Smooth muscle cell of trachea (primary cell): ENCODE measurements at places on chromosomes 1 and 21. TPM values are rescaled to one million over a fixed set of nuclear protein-coding genes. Genes with fewer than 3 reads are reported as not detected.

RCSD1 gene
- total RNA-seq, result 0.17 and 0.87 TPM in 2 replicates

HSF2BP gene
- total RNA-seq, result 1.2 and 1.6 TPM in 2 replicates

TAS1R1 gene
- total RNA-seq, result under 0.01 TPM in 1 of 2 replicates, not detected in the other

KAZN gene
- 3.3 and 7.3 TPM in 2 replicates for total RNA-seq

LCE1D gene
- total RNA-seq, result not detected in 2 replicates

SPATA17 gene
- total RNA-seq, result 0.50 and 0.87 TPM in 2 replicates

CYP4A22 gene
- total RNA-seq, result not detected in 2 replicates

ANKRD35 gene
- 3.3 and 5.5 TPM in 2 replicates for total RNA-seq

LRRC53 gene
- not detected in 2 replicates for total RNA-seq

IL19 gene
- not detected in 2 replicates for total RNA-seq

SH2D5 gene
- 4.2 and 6.3 TPM in 2 replicates for total RNA-seq

TRAF3IP3 gene
- total RNA-seq, result not detected in 2 replicates

MNDA gene
- total RNA-seq, result not detected in 2 replicates
